ENCODE measurements at places on chromosomes 7 and 10.
A peak's percentile ranks its signal among the peaks of the same experiment; 100 is the strongest.

DNA sequence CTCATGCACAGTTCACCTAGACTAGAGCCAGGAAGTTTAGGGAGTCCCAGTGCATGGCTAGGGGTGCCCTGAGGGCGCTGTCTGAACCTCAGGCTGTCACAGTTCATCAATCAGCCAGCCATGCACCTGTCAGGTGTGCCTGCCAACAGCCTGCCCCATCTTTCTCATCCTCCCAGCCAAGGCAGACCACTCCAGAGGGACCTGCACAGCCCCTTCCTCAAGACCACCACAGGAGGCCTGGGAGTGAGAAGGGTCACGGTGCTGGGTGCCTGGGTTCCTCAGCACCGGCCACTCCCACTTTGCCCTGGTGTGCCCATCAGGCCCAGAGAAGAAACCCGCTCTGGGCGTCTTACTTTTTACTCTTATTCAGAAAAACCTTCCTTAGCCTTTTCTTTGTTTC lies 8.4 kb downstream of the ATP6V1F start:
- DNase-seq = no peak

GRCh38 chr10:12360461-12360860 lies 11.1 kb downstream of the CAMK1D start:
- no peak for DNase-seq

DNA sequence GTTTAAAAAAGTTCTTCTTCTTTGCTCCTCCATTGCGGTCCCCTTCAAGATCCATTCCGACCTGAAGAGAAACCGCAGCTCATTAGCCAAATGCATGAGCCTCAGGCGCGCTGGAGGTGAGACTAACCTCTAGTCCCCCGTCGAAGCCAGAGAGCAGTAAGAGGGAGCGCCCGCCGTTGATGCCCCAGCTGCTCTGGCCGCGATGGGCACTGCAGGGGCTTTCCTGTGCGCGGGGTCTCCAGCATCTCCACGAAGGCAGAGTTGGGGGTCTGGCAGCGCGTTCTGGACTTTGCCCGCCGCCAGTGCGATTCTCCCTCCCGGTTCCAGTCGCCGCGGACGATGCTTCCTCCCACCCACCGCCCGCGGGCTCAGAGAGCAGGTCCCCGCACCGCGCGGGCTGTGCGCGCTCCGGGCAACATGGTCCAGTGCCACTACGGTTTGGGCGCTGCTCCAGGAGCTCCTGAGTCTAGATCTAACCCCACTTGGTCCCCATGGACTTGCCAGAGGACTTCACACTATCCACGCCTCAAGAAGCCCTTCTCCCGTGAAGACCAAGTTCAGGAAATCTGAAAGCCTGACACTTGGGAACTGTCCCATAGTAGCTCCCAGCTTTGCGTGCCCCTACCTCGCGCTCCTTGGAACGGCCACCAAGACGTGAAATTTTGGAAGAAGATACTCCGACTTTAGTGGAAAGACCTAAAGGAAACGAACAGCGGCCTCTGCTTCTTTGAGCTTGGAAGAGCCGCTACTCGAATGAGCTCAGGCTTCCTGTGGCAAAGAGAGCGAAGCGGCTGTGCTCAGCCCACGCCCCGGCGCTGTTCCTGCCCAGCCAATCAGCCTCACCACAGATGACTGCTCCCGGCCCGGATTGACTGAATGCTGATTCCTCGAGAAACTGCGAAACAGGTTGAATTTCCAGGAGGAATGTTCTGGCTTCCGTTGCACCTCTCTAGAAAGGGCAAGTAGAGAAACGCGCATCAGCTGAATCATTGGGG lies at the start of gene ABCB1:
TSS of gene ABCB1 (minus strand) at position 755 of the 995 bp plus-strand sequence. CDS start at position 55, 700 bp downstream.
- no peak for DNase-seq

GRCh38 chr7:101882005-101882421 lies 64.6 kb downstream of the CUX1 start:
- DNase-seq = no peak

- peak; percentile 52 for DNase-seq
These were observed at the start of gene ST7 for GRCh38 chr7:116953372-116953905. Gene ST7, plus strand, starts transcription at chr7:116953501. Its CDS starts 40 bp downstream, at chr7:116953541.

DNA sequence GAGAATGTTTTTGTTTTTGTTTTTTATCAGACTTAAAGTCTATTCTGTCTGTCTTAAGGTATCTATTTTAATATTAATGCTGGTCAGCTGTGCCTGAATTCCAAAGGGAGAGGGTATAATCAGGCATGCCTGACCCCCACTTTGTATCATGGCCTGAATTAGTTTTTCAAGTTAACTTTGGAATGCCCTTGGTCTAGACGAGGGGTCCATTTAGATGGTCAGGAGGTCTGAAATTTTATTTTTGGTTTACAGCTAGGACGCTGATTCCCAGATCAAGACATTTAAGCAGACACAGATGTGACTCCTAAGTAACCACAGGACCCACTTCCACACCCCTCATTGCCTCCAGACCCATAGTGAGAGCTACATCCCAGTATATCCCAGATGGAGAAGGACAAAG lies 189.5 kb downstream of the ARHGAP12 start:
- DNase-seq = no peak

Measured in NCI-H774 (cell line).